ENCODE measurements at places on chromosomes 12 and 14.

DNA sequence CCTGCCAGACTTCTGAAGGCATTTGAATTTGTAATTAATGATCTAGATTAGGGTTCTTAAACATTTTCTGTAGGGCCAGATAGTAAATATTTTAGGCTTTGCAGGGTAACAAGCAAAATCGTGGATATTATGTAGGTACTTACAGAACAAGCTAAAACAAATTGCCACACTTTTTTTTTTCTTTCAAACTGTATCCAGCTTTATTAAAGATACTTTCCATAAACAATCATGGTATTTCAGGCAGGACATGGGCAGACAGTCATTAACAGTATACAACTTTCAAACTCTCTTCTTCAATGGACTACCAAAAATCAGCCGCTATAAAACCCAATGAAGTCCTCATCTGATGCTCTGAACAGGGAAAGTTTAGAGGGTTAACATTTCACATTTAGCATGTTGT is 9.6 kb downstream of the TRMT5 start:
- DNase-seq: no peak

DNA sequence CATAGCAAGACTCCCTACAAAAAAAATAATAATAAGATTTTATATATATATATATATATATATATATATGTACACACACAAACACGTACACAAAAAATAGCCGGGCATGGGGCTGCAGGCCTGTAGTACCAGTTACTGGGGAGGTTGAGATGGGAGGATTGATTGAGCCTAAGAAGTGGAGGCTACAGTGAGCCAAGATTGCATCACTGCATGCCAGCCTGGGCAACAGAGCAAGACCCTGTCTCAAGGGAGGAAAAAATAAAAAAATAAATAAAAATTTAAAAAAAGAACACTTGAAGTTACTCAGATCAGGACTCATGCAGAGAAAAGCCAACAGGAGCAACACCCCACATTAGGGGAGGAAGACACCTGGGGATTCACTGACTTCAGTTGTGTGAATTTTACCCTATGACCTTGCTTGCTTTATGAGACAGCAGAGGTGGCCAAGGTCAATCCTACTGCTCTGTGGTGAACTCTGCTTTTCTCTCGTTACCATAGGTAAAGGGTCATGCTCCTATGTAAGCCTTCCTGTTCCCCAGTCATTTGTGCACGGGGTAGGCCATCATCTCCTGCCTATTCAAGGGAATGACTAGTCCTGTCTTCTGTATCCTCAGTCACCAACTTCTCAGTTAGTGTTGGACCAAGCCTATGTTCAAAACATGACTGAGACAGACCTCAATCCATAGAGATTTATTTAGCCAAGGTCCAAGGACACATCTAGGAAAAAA is 1119.8 kb upstream of the TMEM132C start:
- DNase-seq: no peak

DNA sequence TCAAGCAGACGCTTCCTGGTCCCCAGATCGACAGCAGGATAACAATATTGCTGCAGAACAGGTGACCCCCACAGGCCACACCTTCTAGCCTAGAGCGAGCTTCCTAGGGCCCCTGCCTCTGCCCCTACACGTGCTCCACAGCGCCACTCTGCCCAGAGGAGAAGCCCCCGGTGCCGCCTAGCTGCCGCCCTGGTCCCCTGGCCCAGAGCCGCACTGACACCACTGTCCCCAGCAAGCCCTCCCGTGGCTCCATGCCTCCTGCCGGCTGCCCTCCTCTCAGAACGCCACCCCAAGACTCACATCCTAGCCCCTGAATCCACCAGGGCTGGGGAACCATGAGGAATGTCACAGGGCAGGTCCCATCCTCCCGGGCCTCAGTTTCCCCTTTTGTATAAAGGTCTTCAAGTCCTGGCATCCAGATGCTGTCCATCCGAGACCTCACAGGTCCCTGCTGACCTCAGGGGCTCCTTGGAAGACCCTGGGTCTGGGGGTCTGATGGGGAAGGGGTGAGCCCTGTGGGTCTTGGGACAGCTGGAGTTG is 31.0 kb downstream of the JAG2 start:
- DNase-seq: no peak

- DNase-seq: peak; percentile 16
These were observed 37.5 kb downstream of the EMP1 start for GRCh38 chr12:13233830-13234641.

- no peak for DNase-seq
These were observed 60.5 kb downstream of the ATG14 start for GRCh38 chr14:55351111-55351510.

- no peak for DNase-seq
These were observed 23.3 kb upstream of the KLHL42 start for GRCh38 chr12:27756670-27757195.

DNA sequence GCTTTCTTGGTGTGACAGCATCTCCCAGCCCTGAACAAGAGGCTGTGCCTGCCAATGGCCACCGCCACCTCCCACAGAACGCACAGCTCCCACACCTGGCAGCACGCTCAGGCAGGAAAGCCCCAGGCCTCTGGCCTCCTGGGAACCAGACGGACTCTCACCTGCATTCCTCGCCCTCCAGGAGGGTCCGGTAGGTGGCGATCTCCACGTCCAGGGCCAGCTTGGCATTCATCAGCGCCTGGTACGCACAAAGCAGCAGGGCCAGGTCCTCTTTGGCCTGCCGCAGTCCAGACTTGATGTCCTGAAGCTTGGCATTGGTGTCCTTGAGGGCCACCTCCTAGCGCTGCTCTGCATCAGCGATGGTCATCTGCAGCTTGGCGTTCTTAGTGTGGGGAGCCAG is 12.1 kb upstream of the KRT77 start:
- DNase-seq: no peak

DNA sequence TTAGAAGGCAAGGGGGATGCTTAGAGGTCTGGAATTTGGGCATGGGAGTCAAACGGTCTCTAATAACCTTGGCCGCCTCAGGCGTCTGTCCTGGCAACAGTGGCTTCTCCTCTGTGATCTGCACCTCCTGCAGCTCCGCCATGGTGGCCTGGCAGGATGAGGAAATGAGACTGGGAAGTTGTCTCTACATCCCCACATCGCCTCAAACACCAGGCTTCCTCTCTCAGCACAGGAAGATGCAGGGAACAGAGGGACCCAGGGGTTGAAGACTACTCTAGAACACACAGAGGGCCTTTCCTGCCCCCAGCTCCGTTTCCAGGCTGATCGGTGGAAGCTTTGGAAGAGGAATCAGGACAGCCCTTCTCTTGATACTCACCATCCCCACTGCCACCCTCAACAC is 1.7 kb downstream of the NDRG2 start:
- DNase-seq: no peak

- DNase-seq: no peak
These were observed 67.2 kb downstream of the SLC8A3 start for GRCh38 chr14:70121521-70121920.

- no peak for DNase-seq
These were observed 171.0 kb downstream of the PAH start for GRCh38 chr12:102745971-102746600.

DNA sequence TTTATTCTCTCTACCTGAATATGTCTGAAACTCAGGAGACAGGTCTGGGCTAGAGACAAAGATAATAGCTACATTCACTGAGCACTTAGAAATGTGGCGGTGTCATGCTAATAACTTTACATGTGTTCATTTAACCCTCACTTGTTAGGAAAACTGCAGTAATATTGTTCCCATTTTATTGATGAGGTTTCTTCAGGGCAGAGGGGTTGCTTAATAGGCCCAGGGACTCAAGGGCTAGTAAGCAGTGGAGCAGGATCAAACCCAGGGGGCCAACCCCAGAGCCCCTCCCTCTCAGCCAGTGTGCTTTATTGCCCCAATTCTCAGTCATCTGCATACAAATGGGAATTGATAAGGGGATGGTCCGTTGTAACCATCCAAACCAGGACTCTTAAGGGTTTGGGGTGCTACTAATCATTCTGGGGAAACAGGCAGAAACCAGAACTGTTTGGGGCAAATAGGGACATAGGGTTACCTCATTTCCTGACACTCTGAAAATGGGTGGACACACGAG is 142.8 kb upstream of the AMIGO2 start:
- DNase-seq: no peak

GRCh38 chr12:48990552-48990951 is 8.6 kb downstream of the DDN start:
- no peak for DNase-seq

GRCh38 chr12:114920771-114921554 is 237.0 kb upstream of the TBX3 start:
- DNase-seq: no peak

- no peak for DNase-seq
These were observed 39.7 kb upstream of the STAB2 start for GRCh38 chr12:103547376-103547775.

GRCh38 chr12:68240975-68241374 is 12.4 kb downstream of the IL22 start:
- peak; percentile 4 for DNase-seq

DNA sequence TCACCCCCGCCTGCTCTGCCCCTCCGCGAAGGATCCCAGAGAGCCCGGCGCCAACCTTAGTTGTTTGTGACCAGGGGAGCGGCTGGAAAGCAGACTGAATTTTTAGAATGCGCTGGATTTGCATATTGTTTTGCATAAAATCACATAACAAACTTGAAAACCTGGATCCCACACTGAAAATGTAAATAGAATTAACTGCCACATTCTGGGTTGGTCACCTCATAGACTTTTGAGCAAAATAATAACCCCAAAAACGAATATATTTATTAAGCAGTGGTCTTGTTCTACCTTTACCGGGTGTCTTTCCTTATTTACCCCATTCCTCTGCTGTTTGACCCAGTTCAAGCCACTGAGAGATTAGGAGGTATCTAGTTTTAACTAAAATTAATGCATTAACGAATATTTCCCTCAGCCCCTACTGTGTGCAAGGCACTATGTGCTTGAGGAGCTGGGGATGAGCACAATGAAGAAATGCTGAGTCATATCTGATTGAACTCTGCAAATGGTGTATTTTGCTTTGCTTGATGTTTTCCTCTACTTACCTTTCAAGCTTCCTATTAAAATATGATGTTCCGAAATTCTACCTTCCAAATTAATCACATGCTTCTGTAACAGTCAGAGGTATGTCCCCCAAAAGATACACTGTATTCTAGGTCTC is 438 bp upstream of the EGLN3 start:
- no peak for DNase-seq

GRCh38 chr12:128790653-128791373 is 32.9 kb downstream of the SLC15A4 start:
- no peak for DNase-seq

- no peak for DNase-seq
These were observed 19.5 kb upstream of the FZD10 start for GRCh38 chr12:130142736-130143135.

DNA sequence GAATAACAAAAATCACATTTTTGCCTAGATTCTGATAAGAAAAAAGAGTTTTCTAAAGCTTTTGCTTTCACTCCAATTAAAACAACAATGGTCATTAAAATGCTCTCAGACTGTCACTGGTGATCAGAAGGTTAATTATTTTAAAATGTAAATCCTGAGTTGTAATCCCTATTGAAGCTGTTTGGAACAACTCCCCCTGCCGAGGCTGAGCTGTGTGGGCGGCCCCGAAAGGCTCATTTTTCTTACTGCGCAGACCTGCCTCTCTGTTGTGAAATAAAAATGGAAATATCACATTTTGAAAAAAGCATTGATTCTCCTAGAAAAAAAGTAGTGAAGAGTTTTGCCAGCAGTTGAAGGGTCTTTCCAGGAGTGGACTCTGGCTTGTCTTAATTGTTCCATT is 174.8 kb upstream of the CDKN3 start:
- DNase-seq: no peak

DNA sequence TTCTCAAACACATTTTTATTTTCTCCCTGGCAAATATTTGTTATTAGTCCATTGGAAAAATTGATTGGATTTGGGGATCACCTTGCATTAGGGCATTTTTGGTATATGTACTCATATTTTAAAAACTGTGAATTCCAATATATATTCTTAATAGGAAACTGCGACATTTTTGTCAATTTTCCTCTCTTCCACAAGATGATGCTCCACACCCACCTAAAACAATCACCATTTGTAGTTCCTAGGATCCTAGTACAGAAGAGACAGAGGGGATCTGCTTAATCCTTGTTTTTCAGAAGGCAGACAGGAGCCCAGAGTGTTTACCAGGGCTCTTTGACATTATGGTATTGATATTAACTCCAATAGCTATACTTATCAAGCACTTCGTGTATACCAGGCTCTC is 22.8 kb upstream of the OASL start:
- DNase-seq: no peak

DNA sequence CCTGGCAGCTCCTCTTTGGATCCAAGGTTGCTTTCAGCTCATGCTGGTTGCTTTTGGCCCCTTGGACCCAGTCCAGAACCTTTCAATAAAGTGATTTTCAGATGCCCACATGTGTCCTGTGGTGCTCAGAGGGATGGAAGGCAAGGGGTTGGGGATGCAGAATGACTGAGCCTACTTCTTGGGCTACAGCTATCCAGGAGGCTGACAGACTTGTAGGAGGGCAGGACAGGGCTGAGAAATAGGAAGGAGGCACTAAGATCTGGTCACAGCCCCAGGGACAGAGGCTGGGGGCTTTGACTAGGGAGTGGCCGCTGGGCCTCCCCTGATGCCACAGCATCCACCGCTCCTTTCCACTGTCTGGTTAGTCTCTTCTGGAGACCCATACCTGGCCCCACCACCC is 1.2 kb upstream of the HOXC11 start:
- DNase-seq: no peak

GRCh38 chr14:86543521-86543920 is 1013.6 kb downstream of the FLRT2 start:
- DNase-seq: no peak

DNA sequence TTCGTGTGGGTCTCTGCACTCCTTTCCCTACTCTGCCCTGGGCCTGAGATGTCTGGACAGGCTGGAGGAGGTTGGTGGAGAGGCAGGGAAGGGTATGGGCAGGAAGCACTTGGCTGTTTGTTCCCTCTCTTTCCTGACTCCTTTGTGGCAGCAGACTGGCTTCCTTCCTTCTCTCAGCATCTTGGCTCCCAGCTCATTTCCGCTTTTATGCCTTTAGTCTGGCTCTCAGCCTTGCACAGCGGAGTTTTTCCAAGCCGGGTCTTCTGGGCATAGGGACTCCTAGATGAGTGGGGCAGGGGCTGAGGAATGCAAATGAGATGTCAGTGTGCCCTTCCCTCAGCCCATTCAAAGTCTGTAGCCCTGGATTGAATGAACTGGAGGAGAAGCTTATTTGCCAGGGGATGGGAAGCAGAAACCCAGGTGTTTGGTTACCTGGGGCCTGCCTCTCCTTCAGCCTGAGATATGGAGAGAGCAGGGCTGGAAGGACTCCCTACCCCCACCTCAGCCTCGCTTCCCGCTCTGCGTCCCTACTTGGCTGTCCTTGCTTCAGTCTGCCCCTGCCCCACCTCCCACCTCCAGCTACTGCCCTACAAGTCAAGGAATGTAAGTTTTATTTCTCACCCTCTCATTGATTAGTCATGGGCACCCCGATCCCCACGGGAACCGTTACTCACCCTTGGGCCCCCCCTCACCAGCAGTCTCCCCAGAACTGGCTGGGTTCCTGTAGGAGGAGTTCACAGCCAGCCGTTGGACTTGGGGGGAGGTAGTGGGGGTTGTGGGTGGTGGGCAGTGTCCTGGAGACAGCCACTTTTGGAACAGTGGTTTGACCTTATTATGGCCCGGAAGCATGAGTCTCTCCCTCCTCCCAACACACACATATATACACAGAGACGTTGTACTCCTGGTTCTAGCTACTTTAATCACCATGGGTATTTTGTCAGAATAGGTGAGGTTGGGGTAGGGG is 9.3 kb upstream of the ITGA5 start:
- no peak for DNase-seq
